ENCODE measurements at places on chromosomes 4 and X. TPM values are rescaled to one million over a fixed set of nuclear protein-coding genes. Genes with fewer than 3 reads are reported as not detected.

DNA sequence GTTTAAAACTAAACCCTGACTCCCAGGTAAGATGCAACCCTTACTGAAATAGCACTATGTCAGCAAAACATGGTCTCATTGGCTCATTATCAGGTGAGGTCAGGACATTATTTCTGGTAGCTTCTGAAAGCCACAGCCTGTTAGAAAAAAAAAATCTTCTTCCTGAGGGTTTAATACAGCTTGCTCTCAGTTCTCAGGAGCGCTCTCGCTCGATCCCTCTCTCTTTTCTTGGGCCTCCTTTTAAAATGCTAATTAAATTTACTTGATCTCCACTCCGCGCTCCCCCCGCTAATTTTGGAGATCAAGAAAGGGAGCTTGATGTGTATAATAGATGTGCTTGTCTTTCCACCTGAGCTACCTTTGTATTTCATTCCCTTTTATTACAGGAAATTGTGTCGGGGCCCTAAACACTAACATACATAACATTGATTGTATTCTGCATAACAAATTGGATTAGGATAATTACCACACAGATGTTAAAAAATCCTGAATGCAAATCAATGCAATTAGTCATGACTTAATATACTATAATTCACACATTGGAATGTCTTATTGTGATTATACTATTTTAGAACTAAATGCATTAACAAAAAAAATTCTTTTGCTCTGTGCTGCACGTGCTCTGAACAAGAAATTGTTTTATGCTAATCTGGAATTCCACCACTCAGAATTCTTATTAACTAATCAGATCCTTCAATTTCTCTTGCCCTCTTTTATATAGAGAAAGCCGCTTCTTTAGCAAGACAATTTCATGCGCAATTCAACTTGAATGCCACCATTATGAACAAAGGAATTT is 101.6 kb upstream of the TEX13D start:
- no peak for DNase-seq

DNA sequence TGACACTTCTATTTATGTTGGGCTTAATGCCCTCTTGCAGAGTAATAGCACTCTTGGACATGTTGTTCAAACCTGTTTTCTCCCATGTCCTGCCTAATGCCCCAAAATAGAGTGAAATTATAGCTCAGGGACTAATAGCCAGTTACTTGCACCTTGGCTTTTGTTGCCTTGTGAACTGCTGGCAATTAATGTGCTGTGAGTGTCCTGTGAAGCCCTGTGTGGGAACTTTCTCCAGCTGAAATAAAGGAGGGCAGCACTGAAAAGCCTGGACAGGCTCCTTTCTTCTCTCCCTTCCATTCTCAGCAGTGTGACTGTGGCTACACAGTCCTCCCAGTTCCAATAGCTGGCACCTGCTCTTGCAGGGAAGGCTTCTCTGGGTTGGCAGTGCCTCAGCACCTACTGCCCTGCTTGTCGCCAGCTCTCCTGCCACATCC is 72.4 kb downstream of the DCLK2 start:
- DNase-seq = no peak

DNA sequence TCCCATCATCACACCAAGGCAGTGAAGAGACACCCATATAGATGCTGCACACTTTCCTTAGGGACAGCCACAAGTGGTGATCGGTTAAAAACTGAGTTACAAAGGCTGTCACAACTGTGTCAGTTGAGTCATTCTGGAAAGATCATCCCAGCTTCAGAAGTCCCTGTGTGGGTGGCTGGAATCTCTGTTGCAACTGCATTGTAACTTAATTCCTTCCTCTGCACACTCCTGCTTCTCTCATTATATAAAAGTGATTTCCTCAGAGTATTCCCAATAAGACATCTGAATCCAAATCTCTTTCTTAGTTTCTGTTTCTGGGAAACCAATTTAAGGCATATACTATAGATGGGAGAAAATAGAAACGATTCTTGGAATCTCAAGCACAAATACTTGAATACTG is 88.1 kb downstream of the FSTL5 start:
- no peak for DNase-seq

GRCh38 chrX:54444752-54445151 is 4.5 kb downstream of the TSR2 start:
- DNase-seq = no peak

- no peak for DNase-seq
These were observed 109.1 kb downstream of the RBM47 start for GRCh38 chr4:40520533-40520932.

DNA sequence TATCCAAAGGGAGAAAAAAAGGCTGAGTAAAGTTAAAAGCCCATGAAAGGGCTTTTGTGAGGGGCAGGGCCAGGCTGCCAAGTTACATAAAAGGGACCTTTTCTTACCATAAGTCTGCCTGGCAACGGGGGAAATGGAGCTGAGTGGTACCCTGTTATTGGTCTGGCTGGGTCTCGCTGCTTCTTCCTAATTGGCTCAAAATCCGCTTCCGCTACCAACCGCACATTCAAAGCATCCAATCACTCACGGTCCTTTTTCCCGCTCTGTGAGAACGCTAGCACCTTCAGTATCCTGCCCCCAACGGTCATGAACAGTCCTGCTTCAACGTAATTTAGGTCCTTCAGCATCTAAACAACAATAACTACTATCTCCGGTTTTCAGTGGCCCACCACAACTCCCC is 611 bp downstream of the TEX11 start:
- DNase-seq = no peak

DNA sequence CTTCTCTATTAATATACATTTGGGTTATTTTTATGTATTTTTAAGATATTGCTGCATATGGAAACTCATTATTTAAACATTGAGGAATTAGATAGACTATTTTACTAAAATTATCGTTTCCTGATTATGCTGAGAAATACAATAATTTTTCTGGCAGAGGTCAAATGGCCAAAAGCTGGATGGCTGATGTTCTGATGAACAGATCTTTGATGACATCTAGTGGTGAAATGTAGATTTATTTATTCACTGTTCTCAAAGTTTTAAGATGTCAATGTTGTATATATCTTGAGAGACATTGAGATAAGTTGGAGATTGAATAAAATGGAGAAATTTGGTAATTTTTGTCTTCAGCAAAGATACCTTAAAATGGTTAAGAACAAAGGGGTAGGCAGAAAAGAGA is 96.2 kb downstream of the UGT8 start:
- no peak for DNase-seq

GRCh38 chr4:8207314-8207713 is 8.2 kb downstream of the SH3TC1 start:
- DNase-seq = no peak

DNA sequence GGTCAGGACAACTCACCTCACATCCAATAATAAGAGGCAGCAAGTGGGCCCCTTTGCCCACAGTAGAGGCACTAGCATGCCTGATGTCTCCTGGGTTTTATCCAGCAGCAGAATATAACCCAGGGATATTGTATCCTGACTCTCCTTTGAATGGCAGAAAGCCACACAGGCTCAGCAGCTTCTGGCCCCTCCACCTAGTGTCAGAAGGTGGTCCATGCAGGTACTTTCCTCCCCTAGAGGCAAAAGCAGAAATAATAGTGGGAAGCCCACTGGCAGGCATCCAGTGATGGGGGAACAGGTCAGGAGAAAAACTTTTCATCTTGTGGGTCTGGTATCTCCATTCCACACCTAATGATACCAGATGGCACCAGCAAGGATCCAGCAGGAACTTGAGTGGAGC is 75.5 kb upstream of the IRS4 start:
- DNase-seq = no peak

- DNase-seq = no peak
These were observed 98.3 kb downstream of the FAM47B start for GRCh38 chrX:35040871-35041270.

GRCh38 chr4:83759611-83760010 is 223.7 kb downstream of the GPAT3 start:
- DNase-seq = no peak

GRCh38 chr4:5747738-5748375 is 36.9 kb downstream of the EVC start:
- DNase-seq = no peak

- DNase-seq = no peak
These were observed 1.3 kb downstream of the MTHFD2L start for GRCh38 chr4:74159143-74159709.

DNA sequence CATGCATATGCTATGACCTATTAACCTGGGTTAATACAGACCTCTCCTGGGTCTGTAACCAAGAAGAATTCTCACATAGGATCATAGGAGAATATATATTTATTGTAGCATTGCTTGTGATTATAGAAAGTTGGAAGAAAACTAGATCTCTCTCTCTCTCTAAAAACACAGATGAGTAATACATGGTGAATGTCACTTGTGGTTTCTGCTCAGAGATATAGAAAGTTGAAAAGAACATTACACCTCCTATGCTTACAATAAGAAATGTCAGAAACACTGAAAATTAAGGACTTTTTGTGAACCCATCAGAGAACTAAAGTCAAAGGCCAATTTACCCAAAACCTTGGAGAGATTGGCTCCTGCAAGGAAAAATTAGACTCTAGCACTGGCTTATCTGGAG is 1389.5 kb downstream of the FAM133A start:
- DNase-seq = no peak

- no peak for DNase-seq
These were observed 813.7 kb downstream of the DMD start for GRCh38 chrX:32397562-32398216.

- no peak for DNase-seq
These were observed 230.7 kb upstream of the STK26 start for GRCh38 chrX:131792356-131792749.

GRCh38 chr4:173346074-173346473 is 11.9 kb upstream of the HMGB2 start:
- DNase-seq = no peak

GRCh38 chr4:103853627-103854026 is 133.8 kb upstream of the TACR3 start:
- DNase-seq = no peak

DNA sequence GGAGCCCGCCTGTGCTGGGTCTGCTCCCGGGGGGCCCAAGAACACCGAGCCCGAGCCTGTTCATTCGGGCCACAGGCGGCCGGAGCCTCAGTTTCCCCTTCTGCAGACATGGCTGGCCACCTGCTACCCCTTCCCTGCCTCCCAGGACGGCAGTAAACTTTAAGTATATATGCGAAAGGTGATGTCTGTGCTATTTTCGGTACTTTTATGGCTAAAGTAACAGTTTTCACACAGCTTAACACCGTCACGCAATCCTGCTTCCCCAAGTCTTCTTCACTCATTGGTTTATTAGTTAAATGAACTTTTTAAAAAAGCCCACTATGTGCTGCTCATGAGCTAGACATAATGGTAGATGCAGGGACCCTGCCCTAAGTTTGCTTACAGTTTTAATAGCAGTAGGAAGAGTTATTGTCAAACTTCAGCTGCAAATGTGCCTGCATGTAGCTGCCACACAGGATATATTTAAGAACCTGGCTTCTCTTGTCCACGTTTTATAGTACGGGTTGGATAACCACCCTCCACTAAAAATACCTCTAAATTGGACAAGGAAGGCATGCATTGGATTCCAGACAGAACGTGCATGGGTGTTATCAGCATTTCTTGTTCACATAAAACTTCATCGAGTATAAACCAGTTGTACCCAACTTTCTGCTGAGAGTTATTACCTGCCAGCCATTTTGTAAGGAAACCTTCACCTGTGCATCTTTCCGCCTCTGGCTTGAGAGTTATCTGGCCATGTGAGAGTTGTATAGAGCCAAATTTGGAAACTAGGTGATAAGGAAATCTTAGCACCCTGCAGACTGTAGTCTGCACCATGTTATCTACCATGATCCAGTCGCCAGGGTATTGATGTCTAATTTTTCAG is 741 bp downstream of the ANAPC4 start:
- DNase-seq = no peak

DNA sequence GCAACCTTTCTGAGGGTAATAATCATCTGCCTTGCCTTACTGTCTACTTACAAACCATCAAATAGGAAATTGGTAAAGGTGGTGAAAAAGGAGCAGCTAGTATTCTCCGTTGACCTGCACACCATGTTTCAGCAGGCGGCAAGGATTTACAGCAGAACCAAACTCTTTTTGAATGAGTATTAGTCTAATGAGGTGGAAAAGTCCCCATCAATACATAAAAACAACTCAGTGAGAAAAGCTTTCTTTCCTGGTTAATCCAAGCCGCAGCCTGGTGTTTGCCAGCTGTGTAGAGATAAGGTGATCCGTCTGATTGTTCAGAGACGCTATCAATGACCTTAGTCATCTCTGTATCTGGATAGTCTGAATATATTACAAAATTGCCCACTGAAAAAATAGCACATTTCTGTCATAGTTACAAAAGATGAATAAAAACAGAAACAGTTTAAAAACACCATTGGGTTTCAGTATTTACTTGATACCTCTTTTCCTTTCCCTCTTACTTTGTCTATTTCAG is 110.4 kb upstream of the TBC1D9 start:
- no peak for DNase-seq

DNA sequence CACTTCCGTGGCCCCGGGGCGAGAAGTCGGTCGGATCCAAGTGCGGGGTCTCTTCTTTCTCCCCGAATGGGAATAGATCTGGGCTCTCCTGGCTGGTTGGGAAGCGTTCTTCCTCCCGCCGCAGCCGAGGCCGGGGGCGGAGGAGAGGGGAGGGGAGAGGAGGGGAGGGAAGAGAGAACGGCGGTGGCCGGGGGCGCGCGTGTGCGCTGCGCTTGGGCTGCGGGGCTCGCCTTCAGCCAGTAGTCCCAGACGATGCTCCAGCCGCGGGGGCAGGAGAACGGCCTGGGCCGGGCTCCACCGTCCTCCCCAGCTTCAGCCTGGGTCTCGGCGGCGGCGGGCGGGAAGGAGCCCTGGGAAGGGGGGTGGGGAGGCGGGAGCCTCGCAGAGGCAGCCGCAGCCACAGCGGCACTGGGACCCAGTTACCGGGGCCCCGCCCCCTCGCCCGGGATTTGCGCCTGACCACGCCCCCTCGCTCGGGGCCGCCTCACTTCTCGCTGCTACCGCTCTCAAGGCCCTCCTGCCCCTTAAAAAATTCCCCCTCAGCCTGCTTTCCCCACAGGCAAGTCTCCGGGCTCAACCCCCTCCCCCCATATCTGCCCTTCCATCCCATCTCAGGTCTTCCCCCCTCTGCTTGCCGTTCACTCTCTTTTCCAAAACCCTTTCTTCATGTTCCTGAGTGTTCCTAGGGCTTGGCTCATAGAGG is at the start of gene FGD1:
Gene FGD1, minus strand, starts transcription at position 421 of the 703 bp plus-strand sequence. CDS start 802 bp downstream, outside the sequence.
- no peak for DNase-seq

- DNase-seq = no peak
These were observed 26.5 kb downstream of the GALNT7 start for GRCh38 chr4:173195109-173195508.

The HDX gene
- 6.0 TPM for total RNA-seq

The MSL3 gene
- 25.8 TPM for total RNA-seq

The SHROOM2 gene
- total RNA-seq = 2.0 TPM

The C4orf36 gene
- not detected for total RNA-seq

The FMR1 gene
- 44.3 TPM for total RNA-seq

The CDK16 gene
- total RNA-seq = 66.7 TPM

The PLA2G12A gene
- 20.3 TPM for total RNA-seq

The RAB9B gene
- total RNA-seq = 6.8 TPM

The KLB gene
- not detected for total RNA-seq

The ELF4 gene
- total RNA-seq = 11.1 TPM

The F8A3 gene
- 34.4 TPM for total RNA-seq

The ZFYVE28 gene
- total RNA-seq = 11.5 TPM

The SHOX gene
- total RNA-seq = 0.21 TPM

The ADH7 gene
- total RNA-seq = not detected

The NPY2R gene
- 1.6 TPM for total RNA-seq
